Hematopoietic multipotent progenitor cell (in vitro differentiated cells): ENCODE measurements at places on chromosomes 2 and 18. TPM values are rescaled to one million over a fixed set of nuclear protein-coding genes. Genes with fewer than 3 reads are reported as not detected.
A peak's percentile ranks its signal among the peaks of the same experiment; 100 is the strongest.

DNA sequence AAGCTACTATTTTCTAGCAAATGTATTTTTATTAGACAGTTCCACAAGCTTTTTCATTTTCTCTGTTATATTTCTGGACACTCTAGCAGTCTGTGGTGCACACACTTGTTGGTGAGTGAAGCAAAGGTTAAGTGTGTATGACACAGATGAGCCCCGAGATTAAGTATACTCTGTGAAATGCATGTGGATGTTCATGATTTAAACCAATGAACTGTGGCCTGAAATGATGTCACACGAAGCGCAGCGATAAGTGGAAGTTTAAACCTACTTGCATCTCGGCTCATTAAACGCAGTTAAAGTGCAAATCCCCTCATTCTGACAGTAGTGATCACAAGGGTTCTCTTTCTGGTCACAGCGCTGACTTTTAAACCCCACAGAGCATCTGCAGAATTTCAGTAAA lies 1488.8 kb upstream of the NXPH2 start:
- DNase-seq = no peak

GRCh38 chr2:198259496-198259895 lies 455.1 kb downstream of the PLCL1 start:
- no peak for DNase-seq

GRCh38 chr2:205761421-205761820 lies 79.1 kb downstream of the NRP2 start:
- no peak for DNase-seq

- DNase-seq = peak; percentile 20
Observed at GRCh38 chr18:78406743-78407465, 572.7 kb upstream of the SALL3 start.

DNA sequence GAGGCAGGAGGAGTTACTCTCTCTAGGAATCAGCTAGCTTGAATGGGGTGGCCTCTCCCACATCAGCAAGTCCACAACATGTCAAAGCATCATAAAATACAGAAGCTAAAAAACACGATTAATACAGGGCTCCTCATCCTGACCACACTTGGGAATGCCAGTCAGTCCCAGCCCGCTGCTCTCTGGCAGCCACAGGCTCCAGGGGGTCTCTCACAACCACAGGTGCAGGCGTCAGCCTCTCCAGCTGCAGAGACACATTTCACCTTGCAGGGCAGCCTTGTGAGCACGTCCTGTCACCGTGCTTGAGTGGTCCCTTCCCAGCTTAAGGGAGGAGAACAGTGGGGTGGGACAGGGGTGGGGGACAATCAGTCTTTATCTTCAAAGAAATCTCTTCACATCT lies 137.4 kb upstream of the SH3BP4 start:
- no peak for DNase-seq

DNA sequence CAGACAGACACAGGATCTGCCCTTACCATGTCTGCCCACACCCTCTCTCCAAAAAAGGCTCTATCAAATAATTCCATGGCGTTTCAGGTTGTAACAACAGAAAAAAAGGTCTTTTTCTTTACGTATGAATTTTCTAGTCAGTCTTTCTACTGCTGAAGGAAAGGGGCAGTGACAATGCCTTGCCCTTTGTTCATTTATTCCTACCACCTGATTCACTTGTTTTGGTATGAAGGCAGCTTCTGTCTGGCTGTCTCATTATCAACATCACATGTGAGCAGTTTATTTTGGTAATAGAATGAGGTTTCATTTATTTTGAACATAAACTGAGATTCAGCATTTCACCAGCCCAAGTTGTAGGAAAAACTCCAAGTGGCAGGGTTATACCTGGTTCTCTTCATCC lies 94.3 kb upstream of the KLF7 start:
- no peak for DNase-seq

DNA sequence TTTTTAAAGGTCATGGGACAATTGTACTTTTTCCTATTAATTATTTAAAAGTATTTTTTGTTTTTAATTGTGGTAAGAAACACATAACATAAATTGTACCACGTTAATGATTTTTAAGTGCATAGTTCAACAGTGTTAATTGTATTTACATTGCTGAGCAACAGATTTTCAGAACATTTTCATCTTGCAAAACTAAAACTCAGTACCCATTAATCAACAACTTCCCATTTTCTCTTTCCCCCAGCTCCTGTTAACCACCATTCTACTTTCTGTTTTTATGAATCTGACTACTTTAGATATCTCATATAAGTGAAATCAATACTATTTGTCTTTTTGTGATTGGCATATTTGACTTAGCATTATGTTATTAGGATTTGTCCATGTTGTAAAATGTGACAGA lies 483.9 kb upstream of the ZNF804A start:
- DNase-seq = no peak

- DNase-seq = no peak
Observed at GRCh38 chr2:27412419-27413152, 3.2 kb upstream of the PPM1G start.

GRCh38 chr2:165624470-165624800 lies 154.9 kb downstream of the CSRNP3 start:
- no peak for DNase-seq

DNA sequence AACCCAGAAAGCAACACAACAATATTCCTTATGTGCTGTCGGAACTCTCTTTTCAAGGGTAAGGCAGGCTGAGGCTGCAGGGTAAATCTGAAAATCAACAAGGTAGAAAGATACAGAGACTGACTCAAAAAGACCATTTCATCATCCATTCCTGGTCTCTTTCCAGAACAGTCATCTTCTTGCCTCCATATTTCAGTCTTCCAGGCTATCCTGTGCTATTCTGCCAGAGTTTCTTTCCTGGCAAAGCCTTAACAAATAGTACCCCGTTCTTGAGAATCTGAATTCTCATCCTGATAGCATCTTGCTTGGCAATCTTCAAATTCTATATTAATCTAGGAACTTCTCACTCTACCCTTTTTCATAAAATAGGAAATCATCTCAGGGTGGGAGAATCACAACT lies 15.5 kb downstream of the DPP10 start:
- no peak for DNase-seq

DNA sequence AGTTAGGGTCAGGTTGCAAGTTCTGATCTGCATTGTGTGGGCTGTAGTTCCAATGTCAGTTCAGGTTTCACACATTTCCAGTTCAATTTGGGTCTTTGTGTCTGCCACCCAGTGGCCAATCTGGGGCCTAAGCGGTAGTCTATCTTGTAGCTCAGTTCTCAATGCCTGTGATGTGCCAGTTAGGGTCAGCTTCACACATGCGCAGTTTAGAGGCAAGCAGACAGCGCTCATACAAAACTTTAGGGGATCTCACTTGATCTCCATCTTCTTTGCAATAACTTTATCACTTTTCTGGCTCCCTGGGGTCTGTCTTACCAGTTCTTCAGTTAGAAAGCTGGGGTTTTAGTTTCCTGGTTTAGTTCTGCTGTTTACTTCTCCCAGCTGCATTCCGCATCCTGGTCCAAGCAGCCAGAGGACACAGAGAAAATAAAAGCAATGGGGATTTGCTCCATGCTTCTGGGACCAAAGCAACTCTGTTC lies 11.0 kb upstream of the ZNF24 start:
- peak; percentile 84 for DNase-seq

GRCh38 chr2:237011206-237011795 lies 74.4 kb upstream of the COPS8 start:
- DNase-seq = no peak

DNA sequence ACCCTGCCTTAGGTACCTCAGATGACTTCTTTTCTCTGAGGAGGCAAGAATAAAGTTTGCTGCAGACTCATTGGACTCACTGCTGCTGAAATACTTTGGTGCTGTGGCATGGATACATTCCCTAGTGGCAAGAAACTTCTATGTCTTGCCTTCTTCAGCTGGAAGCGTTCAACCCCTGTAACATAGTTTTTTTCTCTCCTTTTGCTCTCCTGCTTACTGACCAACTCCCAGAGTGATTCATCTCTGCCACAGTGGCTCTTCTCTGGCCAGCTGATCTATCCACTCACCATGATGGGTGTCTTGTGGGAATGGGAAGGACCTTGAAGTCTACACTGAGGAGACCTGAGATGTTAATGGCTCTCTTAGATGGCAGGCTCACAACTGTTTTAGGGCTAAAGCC lies 309.3 kb upstream of the LRRTM4 start:
- no peak for DNase-seq

GRCh38 chr2:203918264-203918663 lies 18.3 kb upstream of the ICOS start:
- no peak for DNase-seq

DNA sequence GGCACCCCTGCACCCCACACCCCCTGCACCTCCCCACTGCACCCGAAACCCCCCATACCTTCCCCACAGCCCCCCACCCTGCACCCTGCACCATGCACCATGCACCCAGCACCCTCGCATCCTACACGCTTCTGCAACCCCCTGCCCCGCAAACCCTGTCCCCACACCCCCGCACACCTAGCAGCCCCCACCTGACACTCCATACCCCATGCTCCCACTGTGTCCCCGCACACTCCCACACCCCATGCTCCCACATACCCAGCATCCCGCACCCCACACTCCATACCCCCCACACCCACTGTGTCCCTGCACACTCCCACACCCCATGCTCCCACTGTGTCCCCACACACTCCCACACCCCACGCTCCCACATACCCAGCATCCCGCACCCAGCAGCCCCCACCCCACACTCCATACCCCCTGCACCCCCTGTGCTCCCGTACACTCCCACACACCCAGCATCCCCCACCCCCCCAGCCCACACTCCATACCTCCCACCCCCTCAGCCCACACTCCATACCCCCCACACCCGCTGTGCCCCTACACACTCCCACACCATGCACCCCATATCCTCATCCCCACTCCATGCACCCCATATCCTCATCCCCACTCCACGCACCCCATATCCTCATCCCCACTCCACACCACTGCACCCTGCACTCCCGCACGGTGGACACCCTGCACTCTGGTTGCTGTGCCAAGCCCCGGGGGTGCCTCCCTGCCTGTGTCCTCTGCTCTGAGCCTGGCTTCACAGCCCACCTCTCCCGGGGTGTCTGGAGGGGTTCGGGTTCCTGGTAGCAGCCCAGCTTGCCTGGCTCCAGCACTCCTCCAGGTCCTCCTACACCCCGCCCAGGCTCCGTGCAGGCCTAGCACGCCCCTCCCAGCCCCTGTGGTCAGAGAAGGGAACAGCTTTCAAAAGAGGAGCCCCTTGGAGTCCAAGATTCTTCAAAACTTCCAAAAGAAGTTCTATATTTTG lies 93.9 kb upstream of the CTDP1 start:
- DNase-seq = no peak

DNA sequence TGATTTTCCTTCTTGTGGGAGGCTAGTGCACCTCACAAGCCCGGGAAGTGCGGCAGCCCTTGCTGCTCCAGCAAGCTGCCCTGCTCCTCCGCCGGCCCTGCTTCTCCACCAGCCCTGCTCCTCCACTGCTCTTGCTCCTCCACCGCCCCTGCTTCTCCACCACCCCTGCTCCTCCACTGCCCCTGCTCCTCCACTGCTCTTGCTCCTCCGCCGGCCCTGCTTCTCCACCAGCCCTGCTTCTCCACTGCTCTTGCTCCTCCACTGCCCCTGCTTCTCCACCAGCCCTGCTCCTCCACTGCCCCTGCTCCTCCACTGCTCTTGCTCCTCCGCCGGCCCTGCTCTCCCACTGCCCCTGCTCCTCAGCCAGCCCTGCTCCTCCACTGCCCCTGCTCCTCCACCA lies 95.6 kb downstream of the NDUFA10 start:
- no peak for DNase-seq

GRCh38 chr2:172783165-172783898 lies 47.7 kb downstream of the RAPGEF4 start:
- DNase-seq = peak; percentile 23

GRCh38 chr2:95379371-95379831 lies 23.1 kb upstream of the FAHD2A start:
- no peak for DNase-seq

GRCh38 chr2:187581125-187581896 lies 27.1 kb upstream of the TFPI start:
- DNase-seq = peak; percentile 39

- DNase-seq = no peak
Observed at GRCh38 chr2:177317857-177318256, 53.3 kb upstream of the NFE2L2 start.

DNA sequence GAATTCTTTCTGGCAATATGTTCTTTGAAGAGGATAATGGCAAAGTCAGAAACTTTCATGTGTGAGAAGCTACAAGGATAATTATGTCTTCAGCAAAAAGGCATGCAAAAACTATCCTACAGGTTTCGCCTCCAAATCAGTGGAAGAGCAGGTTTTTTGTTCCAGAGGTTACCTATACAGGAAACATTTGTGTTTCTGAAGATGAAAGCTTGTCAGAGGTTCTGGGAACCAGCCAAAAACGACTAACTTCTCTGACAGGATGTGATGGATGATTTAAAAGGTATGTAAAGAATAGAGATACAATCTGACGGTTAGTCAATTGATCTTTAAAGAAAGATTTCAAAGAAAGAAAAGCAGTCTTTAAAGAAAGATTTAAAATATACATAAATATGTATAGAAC lies 37.6 kb downstream of the RND3 start:
- DNase-seq = no peak

DNAJC5G gene
- not detected for total RNA-seq

ATP6V1B1 gene
- not detected for total RNA-seq

CFAP53 gene
- total RNA-seq = 0.27 TPM

SLC5A7 gene
- not detected for total RNA-seq

MALL gene
- total RNA-seq = 1.1 TPM

ERBB4 gene
- total RNA-seq = not detected

SCYGR4 gene
- not detected for total RNA-seq

HS1BP3 gene
- total RNA-seq = 18.0 TPM

LRRC30 gene
- not detected for total RNA-seq
